Upper lobe of right lung (tissue), 1 donor: ENCODE measurements at places on chromosomes 1 and 21. TPM values are rescaled to one million over a fixed set of nuclear protein-coding genes. Genes with fewer than 3 reads are reported as not detected.

DNA sequence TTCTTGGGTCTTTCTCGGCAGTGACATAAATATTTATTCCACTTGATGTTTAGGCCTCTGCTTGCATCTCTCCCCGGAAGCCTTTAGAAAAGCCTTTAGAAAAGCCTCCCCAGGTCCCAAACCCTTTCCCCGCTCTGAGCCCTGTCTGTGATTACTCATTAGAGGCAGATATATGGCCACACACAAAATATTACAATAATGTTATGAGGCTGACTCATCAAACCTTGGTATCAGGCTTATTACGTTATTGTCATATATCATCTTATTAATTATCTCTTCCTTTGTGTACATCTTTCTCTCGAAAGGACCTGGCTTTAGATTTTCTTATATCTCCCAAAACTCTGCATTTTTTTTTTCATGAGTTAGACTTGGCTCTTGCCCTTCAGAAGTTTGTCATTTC lies 69.5 kb downstream of the FGGY start:
- DNase-seq, result no peak

The DNAJC6 gene
- 6.6 TPM for total RNA-seq

DNA sequence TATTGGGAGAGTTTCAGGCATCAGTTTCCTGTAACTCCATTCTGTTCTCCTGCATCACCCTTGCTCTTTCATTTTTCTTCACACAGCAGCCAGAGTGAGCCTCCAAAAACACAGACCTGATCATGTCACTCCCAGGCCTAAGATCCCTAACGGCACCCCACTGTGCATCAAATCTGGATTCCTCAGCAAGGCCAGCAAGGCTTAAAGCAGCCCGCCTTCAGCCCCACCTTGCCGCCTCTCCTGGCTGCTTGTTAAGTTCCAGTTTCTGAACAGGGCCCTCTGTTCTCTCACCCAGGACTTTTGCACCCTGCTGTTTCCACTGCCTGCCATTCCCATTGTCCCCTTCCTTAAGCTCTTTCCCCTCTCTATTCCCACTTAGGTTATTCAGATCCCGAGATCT lies 29.3 kb downstream of the C1orf116 start:
- DNase-seq, result no peak

GRCh38 chr1:85323770-85324169 lies 47.3 kb upstream of the BCL10 start:
- no peak for DNase-seq

The MCOLN3 gene
- 14.0 TPM for total RNA-seq
